ENCODE measurements at places on chromosomes 7 and 10.
A peak's percentile ranks its signal among the peaks of the same experiment; 100 is the strongest.

DNA sequence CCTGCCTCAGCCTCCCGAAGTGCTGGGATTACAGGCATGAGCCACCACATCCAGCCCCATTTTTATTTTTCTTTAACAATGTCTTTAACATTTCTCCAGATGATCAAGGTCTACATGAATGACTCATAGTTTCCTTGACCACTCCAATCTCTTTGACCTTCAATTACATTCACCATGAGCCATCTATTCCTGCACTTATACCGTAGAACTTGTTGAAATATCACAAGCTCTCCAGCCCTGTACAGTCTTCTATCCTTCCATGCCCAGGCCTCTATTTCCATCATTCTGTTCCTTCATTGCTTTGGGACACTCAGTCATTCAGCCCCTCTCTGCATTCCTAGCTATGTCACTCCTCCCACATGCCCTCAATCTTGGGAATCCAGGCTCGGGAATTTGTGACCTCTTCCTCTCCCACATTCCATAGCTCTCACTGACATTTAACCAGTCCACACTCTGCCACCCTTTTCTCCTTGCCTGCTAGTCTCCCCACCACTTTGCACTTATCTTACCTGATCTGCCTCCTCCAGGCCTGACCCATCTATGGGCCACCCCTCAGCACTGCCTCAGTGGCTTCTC, 151.8 kb upstream of the STK17A start:
- DNase-seq = no peak

- DNase-seq = no peak
These were observed 112.3 kb upstream of the PHYHIPL start for GRCh38 chr10:59064080-59064692.

GRCh38 chr7:95794917-95795515, 22.7 kb downstream of the DYNC1I1 start:
- DNase-seq = no peak

DNA sequence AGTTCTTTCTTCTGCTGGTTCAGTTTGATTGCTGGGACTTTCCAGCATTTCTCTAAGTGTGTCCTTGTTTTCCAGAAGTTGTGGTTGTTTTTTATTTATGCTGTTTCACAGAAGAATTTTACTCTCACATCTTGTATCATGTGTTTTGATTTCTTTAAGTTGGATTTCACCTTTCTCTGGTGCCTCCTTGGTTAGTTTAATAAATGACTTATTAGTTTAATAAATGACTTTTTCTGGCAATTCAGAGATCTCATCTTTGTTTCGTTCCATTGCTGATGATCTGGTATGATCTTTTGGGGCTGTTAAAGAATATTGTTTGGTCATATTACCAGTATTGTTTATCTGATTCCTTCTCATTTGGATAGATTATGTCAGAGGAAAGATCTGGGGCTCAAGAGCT, 59.8 kb upstream of the CYP2C9 start:
- no peak for DNase-seq

GRCh38 chr7:14766747-14767146, 135.8 kb downstream of the DGKB start:
- DNase-seq = no peak

GRCh38 chr7:15681631-15682030, 4.9 kb downstream of the MEOX2 start:
- no peak for DNase-seq

DNA sequence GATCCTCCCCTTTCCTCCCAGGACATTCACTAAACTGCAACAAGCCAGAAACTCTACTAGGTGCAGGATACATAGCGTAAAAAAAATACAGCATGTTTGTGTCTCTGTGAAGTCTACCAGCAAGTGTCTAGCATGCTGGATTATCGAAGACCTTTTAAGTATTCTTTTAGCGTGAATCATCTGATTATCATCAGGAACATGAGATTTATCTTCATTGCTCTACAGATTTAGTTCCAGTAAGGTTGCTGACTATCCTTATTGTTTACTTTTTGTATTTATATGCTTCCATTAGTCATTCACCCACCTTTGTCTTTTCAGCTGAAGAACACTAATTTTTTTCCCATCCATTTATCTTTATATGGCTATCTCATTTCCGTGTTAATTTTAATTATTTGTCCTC, 62.8 kb downstream of the PDZD8 start:
- DNase-seq = no peak

- DNase-seq = no peak
These were observed 293.3 kb upstream of the KLF14 start for GRCh38 chr7:131027287-131027773.

- peak; percentile 17 for DNase-seq
These were observed 15.6 kb upstream of the PBLD start for GRCh38 chr10:68348265-68348741.

- no peak for DNase-seq
These were observed 39.9 kb upstream of the PIP4K2A start for GRCh38 chr10:22754296-22754695.

- no peak for DNase-seq
These were observed 62.4 kb downstream of the FZD1 start for GRCh38 chr7:91326516-91327199.

DNA sequence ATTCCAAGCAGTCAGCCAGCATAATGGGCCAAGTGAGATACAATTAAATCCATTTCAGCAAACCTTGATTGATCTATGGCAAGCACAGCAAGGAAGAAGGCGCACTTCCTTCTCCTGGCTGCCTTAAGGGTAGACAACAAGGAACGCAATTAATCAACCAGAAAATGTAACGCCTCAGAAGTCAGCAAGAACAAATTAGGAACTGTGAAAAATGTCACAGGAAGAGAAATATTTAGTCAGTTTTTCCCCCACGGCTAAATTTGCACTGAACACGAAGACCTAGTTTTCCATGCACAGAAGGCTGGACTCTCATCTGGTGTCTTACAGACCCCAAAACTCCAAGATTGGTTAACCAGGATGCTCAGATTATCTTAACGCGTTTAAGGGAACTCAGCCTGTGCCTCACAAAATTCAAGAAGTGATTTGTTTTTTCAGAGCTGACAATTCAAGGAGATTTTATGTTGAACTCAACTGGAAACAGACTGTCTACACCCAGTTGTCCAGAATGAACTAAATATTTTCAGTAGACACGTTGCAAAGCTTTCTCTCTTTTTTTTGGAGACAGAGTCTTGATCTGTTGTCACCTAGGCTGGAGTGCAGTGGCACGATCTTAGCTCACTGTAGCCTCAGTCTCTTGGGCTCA, 14.2 kb downstream of the SNX8 start:
- no peak for DNase-seq

DNA sequence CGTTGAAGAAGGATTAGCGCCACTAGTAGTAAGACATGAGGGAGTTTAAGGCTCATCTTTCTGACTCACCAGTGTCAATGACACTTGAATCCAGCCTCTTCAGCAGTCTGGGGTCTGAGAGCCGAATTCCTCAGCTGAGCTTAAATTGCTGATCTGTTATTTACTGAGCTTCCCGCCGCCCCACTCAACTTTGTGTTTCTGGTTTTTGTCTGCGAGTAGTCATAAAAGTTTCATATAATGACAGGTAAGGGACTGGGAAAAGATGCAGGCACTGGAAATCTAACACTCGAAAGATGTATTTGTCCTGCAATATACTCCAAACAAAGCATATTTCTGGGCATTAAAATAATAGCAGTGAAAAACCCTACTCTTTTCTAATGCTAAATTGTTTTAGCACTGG, 51.2 kb upstream of the RELN start:
- DNase-seq = no peak

DNA sequence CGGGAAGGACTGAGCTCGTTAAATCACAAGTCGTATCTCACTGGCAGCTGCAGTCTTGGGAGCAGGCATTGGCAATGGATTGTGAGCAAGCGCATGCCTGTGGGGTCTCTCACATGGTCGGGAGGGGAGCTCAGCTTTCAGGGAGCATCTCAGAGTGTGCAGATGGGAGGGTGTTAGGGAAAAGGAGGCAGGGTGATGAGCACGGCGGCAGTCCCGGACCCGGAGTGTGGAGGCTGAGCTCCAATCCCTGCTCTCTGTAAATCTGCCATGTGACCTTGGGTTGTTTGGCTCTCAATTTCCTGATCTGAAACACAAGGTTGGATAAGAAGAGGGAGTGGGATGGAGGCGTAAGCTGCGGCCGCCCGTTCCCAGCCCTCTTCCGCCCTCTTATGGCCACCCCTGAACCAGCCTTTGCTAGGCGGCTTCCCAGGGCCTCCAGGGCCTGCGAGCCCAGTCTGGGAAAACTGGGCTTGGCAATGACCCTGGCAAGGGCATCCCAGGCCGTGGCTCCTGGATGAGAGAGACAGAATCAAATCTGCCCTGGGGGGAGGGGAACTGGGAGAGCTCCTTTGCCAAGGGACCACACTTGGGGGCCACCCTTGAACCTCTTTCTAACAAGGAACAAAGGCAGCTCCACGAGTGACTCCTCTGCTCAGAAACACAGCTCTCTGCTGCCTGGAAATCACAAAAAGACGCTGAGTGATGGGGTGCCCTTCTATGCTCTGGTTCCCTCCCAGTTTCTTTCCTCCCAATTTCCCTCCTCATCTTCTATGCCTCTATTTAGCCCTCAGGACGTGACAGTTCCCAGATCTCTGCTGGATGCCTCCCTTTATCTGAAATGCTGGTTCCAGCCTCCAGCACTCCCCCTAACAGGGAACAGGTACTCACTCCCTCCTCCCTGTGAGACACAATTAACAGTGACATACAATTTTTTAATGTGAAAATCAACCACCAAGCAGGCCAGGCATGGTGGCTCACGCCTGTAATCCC, 41.7 kb upstream of the LOXL4 start:
- DNase-seq = no peak

DNA sequence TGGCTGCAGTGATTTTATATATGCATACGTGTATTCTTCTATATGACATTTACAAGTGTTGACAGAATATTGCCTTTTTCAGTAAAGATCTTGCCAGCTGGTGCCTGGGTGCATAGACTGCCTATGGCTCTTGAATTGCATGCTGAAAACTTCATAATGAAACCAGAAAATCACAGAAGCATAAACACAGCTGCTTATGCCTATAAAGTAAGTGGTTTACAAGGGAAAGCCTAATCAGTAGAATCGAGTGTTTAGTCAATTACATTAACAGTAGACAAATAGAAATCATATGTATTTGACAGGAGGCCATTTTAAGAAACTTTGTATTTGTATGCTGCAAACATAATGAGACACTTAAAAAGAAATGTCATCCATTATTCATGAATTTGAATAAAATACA, 82.5 kb downstream of the TMEM168 start:
- DNase-seq = no peak

DNA sequence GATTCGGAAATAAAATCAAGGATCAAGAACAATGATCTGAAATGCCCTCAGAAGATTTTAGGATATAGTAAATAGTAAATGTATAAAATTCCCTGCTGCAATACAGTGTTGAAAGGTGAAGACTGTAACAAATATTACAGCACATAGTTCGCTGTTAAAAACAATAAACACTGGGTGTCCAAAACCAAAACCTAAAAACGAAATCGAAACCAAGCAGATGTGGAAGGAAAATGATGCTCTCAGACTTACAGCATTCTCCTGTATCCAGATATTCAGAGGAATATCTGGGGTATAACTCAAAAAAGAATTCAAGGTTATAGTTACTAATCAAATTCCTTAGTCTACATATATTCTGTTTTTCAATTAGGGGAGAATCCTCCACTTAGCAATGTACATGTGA, 708.1 kb upstream of the PCDH15 start:
- no peak for DNase-seq
